Sigmoid colon (tissue), 7 donors: ENCODE measurements at places on chromosomes 3 and 15. TPM values are rescaled to one million over a fixed set of nuclear protein-coding genes. Genes with fewer than 3 reads are reported as not detected.

DNA sequence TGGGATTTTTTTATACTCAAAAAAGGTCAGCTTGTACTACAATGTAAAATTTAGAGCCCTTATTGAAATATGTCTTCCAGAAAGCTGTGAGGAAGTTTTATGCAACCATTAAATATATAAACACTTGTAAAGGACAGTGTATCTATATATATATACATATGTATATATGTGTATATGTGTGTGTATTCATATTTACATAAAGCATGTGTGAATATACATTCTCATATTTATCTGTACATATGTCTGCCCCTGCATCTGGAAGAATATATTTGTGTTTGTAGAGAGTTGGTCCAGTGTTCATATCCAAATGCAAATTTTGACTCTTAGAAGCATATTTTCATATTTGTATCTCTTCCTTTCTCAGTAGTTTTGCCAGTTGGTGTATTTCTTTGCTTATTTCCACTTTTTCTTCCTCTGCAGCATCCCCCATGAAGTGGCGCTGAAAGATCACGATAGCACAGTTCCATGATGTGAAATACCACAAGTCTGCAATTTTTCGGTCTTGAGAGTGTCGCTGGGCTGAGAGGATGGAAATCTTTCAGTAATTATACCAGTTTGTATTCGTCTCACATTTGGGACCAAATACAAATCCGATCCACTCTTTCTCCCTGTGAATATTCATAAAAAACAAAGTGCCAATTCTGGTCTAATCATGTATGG is 311.7 kb upstream of the DPH6 start:
- DNase-seq = no peak

DNA sequence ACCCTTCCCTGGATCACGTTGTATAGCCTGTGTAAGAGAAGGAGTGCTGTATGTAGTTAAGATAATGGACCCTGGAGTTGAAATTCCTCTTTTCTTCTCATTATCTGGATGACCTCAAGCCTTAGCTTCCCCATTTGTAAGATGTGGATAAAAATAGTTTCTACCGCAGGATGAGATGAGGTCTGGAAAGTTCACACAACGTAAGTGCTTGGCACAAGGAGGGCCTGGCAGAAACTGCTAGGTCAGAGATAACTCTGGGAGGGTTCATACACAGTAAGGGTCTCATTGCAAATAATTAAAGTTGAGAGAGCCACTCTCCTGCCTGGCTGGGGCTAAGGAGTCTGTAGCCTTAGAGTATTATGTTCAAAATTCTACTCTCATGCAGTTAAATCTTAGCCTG is 214.4 kb downstream of the LRTM1 start:
- DNase-seq = no peak

- DNase-seq = no peak
These were observed 434.8 kb upstream of the DPH6 start for GRCh38 chr15:35980719-35981118.

DNA sequence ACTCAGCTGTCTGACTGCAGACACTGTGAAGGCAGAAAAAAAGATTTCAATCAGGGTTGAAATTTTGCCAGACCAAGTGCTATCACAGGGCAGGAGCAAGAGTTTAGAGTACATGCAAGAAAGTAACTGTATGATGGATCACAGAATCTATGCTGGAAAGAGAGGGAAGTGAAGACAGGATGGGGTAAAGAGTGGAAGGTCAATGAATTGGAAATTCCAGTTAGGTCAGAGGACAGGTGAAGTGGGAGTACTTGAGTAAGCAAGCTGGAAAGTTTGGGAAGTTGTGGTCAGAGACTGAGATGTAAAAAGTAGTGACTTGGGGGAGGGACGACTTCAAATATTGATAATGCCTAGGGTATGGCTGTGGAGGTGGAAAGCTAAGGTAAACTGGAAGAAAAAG is 7.2 kb downstream of the SPG11 start:
- no peak for DNase-seq

DNA sequence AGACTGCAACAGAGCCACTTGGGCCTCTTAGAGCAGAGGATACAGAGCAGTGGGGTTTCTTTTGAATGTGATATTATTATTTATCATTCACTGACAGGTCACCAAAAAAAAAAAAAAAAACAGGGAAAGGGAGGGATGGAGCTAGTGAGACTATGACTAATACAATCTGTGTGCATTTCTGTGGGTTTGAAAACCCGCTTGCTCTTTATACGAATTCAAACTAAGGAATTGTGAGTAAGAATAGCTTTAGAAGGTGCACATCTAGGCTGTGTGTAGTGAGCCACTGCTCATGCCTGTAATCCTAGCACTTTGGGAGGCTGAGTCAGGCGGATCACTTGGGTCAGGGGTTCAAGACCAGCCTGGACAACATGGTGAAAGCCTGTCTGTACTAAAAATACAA is 186.6 kb upstream of the MANF start:
- DNase-seq = no peak

- DNase-seq = no peak
These were observed 102.2 kb downstream of the DLG1 start for GRCh38 chr3:197196192-197196591.

Gene EXD1
- not detected for total RNA-seq

DNA sequence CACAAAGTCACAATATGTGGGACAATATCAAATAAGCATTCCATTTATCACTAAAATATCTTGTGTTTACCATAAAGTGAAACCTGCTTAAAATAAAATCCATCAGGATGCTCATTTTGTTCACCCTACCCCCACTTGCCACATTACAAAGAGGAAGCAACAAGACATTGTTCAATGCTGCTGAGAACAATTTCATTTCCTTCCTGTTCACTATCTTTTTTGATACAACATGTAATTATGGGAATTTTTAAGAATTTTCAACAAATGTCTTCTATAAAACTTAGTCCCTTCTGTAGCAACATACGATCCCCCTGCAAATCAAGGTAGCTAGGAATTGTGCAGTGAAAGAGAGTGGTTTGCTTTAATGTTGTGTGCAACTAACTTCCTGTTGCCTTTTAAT is 34.9 kb upstream of the GPR160 start:
- no peak for DNase-seq
